Smooth muscle cell of the brain vasculature (primary cell): ENCODE measurements at places on chromosomes 4 and X.

DNA sequence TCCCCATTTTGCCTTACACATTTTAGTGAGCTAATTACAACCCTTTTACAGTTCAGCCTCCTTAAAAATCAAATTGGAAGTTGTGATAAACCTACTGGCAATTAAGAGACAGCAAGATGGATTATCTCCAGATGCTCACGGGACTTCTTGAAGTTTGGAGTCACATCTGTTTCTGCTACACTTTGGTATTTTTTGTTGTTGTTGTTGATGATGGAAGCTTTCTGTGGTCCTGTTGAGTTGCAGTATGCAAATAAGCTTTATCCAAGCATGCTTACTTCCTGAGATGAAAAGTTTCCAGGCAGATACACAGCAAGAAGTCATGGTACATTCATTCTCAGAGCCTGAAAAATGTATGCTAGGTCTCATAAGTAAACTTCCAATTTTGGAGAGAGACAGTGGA lies 670.0 kb upstream of the AMOT start:
- no peak for DNase-seq

DNA sequence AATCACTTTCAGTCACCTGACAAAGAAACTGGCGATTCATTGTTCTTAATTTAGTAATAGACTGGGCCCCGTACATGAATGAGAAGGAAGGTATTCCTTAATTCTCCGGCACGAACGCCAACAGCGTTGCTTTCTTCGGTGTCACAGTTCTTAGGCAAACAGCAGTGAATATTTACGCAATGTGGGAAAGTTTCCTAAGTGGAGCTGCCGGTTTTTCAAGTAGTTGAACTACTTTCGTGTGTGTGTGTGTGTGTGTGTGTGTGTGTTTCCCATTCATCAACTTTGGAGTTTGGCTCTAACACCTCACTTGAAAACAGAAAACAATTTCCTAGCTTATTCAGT lies 651 bp downstream of the NXT2 start:
- no peak for DNase-seq

DNA sequence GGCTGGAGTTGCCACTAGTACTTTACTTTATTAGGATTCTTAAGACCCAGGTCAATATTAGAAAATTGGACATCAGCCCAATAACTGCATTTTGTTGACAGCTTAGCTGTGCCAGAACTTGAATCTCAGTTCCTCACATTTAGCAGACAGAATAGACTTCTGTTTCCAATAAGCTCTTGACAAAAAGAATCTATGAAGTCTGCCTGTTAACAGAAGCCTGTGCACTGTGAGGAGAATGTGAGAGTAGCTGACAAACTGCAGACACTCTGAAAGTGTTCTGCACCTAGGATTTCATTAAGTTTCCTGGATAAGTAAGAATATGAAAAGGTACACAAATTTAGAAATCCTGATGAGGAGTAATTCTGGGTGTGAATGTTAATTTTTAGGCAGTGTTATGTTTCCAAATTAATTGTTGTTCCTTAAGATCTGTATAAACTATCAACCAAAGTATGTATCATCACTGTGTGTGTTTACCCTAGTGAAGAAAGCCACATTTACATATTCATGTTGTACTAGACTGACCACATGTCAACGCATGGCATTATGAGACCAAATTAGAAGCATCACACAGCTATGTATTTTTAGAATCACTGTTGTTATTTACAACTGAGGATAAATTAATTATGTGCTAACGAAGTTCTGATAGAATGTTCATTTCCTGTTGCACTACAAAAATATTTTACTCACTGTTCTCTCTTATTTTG lies 756.4 kb upstream of the IGFBP7 start:
- DNase-seq = no peak

DNA sequence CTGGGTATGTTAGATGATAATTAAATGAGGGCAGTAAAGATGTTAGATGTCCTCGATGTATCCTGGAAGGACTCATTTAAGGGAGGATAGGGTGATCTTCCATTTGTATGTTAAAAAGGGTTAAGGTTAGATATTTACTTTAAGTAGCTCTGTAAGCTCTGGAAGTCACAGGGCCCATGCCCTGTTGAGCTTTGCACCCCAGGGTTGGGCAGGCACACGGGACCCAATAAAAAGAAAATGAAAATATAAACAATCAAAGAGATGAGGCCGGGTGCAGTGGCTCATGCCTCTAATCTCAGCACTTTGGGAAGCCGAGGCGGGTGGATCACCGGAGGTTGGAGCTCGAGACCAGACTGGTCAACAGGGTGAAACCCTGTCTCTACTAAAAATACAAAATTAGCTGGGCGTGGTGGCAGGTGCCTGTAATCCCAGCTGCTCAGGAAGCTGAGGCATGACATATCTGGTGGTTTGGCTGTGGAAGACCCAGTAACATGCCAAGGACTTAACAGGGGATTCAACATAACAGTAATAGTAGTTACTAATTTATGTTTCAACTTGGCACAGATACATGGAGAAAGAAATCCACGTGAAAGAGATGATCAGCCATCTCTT lies 16.9 kb upstream of the PHEX start:
- no peak for DNase-seq

DNA sequence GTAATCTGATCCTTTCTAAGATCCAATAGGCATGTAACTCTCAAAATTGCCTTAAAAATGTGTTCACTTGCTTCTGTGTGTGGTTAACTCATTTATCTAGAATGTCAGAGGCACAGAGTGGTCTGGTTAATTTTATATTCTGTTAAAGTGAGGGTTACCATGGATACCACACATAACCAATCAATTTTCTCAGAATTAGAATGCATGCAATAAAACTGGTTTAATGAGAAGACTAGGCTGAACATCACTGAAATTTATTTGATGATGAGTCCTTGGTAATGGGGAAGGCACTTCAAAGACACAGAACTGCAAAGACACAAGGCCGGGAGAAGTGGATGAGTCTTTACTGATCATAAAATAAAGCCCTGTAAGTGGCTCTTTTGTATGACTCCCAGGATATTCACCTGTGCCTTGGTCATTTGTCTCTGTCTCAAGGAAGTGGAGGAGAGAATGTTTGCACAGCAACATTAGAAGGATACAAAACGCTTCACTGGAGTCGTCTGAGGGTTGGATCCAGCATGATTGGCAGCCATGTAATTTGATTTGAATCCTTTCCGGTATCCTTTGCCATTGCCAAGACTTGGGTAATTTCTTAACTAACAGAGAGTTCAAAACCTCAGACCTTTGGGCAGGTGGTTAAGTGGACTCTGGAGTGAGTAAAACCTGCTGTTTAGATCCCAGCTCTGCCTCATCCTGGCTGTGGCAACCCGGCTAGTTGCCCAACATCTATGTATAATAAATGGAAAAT lies 94.0 kb upstream of the RBPJ start:
- DNase-seq = no peak

DNA sequence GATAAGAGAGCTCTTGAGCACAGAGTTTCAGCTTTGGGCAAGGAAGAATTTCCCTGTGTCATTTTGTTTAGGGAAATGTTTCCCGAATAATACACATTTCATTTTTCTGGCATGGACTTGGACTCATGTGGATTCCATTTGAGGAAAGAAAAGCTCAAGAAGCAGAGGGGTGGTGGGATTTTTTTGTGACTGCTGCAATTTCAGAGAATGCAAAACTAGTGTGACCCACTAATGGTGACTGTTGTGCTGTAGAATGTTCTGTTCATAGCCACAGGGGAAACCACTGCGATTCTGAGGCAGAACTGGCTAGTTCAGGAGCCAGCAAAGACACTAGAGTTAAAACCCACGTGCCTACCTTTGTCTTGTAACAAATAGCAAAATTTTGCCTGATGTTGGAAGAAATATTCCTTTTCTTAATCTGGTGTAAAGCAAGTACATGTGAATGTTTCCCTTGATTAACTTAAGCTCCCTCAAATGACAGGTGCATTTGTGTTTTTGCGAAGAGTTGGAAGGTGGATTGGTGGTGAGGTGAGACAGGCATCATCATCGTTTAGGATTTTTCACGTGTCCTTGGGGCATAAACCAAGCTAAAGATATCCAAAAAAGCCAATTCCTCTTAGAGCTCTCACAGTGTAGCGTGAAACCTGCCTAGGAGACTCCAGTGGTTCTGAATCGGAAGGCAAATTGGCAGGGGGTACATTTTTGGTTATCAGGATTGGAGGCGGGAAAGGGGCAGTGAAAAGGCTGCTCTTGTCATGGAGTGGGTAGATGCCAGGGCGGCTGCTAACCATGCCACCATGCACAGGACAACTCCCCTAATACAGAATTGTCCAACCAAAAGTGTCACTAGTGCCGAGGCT lies 38.0 kb upstream of the FAM9C start:
- DNase-seq = no peak

DNA sequence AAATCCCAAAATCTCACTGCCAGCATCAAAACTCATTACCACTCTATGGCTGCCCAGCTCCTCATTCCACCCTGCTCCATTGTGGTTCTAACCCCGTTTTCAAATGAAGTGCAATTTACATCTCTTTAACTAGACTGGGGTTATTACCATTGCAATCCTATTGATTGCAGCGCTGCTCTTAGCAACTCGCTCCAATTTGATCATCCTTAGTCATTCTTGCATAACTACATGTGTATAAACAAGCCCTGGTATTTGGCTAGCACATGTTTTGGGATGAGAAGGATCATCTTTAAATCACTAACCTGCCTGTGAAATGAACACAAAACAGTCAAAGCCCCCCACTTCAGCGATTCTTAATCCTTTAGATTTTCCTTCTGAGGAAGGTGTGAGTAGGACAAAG lies 340.1 kb upstream of the PPARGC1A start:
- DNase-seq = no peak

DNA sequence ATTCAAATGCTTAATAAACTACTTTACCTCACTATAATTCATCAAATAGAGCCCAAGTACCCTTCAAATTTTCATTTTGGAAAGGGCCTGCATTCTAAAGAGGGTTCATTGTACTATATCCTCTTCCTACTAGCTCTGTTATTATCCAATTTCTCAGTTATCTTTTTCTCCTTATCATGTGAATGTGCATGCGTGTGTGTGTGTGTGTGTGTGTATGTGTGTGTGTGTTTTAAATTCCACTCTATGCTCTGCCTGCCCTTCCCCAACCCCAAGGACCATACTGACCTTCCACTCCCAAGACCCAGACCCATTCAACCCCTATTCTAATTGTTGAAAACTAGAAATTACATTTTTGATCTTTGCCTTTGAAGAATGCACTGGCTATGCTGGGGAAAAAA lies 33.3 kb downstream of the CASK start:
- DNase-seq = no peak

- DNase-seq = no peak
These were observed 455.5 kb upstream of the FAM241A start for GRCh38 chr4:111689731-111690130.

DNA sequence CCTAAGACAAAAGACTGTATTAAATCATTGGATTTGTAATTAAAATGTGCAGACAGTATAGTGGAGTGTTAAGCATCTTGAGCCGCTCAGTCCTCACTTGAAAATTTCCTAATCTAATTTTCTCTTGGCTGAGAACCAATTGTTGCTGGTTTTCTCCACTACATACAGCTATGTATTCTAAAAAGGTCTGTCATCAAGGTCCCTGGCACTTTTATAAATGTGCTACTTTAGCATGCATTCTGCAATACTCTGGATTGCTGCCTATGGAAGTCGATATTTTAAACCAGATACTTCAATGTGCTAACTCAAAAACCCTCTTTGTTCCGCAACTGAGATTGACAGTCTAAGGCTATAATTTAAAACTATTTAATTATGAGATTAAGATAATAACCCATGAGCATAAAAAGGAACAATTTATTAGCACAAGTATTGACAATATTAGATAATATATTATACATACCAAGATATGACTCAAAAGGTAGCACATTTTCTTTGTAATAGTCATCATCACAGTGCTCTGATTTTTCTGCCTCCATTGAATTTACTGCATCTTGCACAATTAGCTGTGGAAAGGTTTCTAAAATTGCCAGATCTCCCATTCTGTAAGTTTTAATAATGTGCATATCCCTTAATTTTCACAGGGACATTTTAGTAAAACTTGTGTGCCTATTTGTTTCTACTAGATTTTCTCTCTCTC lies 815.1 kb downstream of the ADGRL3 start:
- DNase-seq = no peak

GRCh38 chrX:42477396-42477795 lies 300.6 kb downstream of the PPP1R2C start:
- no peak for DNase-seq

- no peak for DNase-seq
These were observed 54.9 kb downstream of the STOX2 start for GRCh38 chr4:183960046-183960420.

DNA sequence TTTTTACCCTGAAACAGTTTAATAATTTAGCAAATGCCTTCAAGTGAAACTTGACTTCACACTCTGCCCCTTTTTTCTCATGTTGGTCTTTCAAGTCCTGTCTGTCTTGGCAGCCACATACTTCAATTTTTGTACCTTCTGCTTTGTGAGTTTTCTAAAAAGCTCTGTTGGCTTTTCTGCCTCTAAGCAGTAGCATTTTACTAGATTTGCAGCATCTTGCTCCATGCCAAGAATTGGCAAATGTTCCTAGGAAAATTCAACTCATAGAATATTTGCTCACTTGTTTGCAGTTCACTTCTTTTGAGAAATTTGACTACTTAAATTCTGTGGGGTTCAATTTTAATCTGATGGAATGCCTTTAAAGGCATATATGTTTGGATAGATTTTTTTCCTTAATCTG lies 59.2 kb downstream of the FAM47A start:
- DNase-seq = no peak

DNA sequence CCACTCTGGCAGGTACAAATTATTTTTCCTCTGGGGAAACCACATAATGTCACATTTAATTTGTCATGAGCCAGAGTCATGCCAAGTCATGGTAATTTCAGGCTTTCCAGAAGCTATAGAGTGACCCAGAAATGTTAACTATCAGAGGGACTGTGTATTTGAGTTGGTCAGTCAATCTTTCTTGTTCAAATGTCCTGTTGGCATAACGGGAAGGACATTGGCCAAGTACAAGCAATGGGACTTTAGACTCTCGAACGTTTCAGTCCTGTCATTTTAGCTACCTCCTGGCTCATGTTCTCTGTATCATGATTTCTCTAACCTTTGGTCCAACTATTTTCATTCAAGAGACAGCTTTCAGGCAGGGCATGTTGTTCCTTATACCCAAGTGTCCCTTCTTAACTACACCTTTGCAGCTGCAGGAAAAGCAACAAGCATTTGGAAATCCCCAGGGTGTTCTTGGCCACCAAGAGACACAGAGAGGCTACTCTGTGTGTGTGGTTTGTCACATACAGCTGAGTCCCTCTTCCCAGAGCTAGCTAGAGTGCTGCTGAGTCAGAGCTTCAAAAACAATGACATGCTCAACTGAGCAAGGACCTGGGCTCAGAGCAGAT lies 142.6 kb downstream of the EGF start:
- no peak for DNase-seq

DNA sequence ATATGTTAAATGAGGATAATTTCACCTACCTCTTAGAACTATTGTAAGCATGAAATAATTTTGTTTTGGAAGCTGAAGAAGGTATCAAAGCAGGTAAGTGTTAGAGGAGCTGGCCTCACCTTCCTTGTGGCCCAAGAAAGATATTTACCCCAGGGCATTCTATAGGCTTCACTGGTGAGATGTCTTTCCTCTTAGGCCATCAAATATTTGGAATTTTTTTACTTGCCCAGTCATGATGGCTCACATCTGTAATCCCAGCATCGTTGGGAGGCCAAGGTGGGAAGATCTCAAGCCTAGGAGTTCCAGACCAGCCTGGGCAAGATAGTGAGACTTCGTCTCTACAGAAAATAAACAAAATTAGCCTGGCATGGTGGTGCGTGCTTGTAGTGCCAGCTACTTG lies 6.1 kb upstream of the SMS start:
- DNase-seq = no peak

GRCh38 chrX:34063616-34064015 lies 68.5 kb downstream of the FAM47A start:
- no peak for DNase-seq

GRCh38 chr4:26162101-26162500 lies 158.7 kb upstream of the RBPJ start:
- no peak for DNase-seq

GRCh38 chr4:610411-611261 lies 14.7 kb upstream of the PDE6B start:
- DNase-seq = no peak
